ENCODE measurements at places on chromosomes 7 and 10.

- no peak for DNase-seq
Measured at GRCh38 chr10:43796781-43797180, 148.1 kb upstream of the ZNF32 start.

GRCh38 chr7:82080254-82080927, 310.5 kb upstream of the HGF start:
- no peak for DNase-seq

DNA sequence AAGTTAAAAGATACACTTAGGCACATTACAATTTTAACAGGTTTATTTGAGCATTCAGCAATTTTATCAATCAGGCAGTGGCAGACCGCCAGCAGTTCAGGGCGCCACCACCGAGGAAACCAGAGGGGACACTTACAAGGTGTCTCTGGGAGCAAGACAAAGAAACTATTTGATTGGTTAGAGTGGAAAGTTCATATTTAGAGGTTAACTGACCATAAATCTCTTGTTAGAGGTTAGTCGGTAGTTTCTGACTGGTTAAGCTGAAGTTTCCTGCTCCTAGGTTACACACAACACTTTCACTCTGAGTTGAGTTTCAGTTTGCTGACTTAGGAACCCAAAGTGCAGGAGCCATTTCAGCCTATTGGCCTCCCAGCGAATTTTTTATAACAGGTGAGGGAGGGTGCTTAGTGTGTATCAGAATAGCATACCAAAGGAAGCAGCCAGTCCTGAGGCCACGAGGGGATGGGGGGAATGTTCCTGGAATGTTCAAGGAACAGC, 10.8 kb upstream of the PVRIG start:
- peak; percentile 72 for DNase-seq

DNA sequence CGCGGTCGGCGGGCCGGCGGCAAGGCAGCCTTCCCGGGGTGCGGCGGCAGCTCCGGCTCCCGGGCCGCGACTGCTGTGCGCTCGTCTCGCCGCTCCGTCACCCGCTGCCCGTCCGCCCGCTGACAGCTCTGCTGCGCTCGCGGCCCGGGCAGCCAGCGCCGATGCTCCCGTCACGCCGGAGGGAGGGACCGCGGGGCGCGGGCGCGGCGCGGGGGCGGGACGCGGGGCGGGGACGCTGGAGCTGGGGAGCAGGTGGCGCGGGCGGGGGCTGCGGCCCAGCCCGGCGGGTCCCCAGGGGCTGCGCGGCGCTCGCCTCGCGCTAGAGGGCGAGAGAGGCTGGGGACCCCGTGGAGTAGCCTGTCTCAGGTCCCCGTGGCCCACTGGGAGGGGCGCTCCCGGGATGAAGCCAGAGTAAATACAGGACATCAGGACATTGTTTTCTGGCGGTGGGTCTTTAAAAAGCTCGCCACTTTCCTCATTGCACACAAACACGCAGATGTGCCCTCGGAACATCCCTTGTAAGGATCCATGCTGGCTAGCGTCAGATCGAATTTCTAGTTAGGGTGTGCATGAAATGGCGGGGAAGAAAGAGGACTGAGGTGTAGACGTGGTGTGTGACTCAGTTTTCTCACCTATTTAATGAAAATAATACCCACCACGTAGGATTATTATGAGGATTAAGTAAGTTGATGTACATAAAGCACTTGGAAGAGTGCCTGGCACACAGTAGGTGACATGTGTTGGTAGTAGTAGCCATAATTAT, at the start of gene ELAPOR2:
Gene ELAPOR2, minus strand, starts transcription at position 130 of the 763 bp plus-strand sequence. CDS start 141 bp downstream, outside the sequence.
- peak; percentile 83 for DNase-seq

GRCh38 chr7:82105463-82105862, 335.6 kb upstream of the HGF start:
- DNase-seq: no peak

DNA sequence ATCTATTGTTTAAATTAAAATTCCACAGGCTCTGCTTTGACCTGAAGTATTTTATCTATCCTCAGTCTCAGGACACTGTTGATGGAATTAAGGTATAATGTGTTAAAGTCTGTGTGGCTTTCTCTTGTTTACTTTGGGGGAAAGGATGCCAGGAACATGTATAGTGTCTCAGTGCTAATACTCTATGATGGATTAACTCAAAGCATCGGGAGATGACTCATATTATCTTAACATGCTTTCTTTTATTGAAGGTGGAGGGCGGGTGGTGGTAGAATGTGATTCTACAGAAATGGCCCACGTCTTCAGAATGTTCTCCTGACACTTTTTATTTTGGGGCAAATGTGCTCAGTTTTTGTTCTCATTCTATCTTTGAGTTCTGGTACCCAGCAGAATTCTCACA, 189.0 kb downstream of the ANKRD30A start:
- DNase-seq: no peak

GRCh38 chr7:115613836-115614235, 416.7 kb downstream of the TFEC start:
- DNase-seq: no peak

GRCh38 chr7:47335557-47336471, 246.1 kb downstream of the TNS3 start:
- no peak for DNase-seq

DNA sequence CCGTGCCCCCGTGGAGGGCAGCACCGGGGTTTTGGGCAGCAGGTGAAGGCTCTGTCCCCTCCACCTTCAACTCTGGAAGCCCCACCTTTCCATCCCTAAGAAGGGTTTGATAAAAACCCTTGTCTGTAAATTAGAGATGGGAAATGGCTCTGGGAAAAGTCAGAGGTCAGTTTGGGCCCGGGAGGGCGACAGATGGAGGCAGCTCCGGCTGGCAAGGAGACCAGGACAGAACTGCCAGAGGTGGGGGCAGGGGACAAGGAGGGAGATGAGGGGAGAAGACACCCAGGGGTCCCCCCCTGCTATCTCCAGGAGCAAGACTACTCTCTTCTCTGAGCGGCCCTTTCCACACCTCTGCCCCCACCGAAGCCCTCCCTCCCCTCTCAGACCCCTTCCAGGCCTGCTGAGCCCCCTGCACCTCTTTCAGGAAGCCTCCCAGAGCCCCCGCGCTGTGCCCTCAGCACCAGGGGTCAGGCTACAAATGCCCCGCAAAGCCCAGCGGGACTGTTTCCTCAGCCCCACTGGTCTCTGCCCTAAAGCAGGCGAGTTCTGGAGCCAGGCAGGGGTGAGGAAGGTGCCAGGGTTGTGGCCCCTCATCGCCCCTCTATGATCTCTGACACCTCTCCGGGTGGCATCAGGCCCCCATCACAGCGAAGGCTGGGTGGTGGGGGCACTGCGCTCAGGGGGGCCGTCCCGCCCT, 980 bp upstream of the SH2B2 start:
- no peak for DNase-seq

GRCh38 chr7:150430465-150431085, 19.9 kb upstream of the GIMAP8 start:
- DNase-seq: peak; percentile 18

DNA sequence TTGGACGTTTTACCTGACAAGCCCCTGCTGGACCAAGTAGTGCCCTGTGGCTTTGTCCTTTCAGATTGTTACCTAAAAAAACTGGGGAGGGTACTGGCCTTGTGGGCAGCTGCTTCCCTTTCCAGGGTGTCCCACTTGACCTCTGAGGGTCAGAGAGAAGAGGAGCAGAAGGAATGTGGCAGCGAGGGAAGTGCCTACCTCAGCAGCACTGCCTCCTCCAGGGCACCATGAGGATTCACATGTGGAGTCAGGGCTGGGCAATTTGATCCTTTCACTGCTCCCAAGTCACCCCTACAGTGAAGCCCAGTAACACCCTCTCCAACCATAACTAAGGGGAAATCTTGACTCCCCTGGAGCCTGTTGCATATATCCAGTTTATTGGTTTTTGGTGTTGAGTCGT, 64.6 kb downstream of the ITGB1 start:
- DNase-seq: no peak

GRCh38 chr10:114042895-114043531, 653 bp upstream of the ADRB1 start:
- DNase-seq: peak; percentile 32

DNA sequence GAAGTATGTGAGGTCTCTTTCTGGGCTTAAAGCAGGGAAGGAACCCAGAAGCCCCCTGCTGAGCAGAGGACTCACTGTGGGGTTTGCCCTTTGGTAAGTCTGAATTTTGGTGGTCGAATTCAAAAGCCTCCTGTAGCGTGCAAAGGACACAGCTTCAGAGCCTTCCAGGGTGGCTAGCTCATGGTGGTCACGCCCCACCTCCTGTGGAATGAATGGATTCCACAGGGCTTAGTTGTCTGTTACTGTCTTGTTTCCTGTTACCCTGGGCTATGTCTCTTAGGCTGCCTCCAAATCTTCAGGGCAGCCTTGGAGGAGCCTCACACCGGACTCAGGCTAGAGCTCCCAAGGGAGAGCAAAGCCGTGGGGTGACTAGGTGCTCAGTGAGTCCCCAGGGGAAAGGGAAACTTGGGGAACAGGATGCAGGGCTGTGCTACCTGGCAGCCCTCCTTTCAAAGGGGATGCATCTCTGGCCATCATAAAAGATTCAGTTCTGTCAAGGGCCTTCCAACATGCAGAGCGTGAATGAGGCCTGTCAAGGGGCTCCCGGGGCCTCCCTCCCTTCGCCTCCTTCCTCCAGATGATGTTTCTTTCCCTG, 211.7 kb downstream of the CCSER2 start:
- DNase-seq: no peak

- peak; percentile 49 for DNase-seq
Measured at GRCh38 chr7:80135309-80136104, 876 bp downstream of the GNAI1 start.

DNA sequence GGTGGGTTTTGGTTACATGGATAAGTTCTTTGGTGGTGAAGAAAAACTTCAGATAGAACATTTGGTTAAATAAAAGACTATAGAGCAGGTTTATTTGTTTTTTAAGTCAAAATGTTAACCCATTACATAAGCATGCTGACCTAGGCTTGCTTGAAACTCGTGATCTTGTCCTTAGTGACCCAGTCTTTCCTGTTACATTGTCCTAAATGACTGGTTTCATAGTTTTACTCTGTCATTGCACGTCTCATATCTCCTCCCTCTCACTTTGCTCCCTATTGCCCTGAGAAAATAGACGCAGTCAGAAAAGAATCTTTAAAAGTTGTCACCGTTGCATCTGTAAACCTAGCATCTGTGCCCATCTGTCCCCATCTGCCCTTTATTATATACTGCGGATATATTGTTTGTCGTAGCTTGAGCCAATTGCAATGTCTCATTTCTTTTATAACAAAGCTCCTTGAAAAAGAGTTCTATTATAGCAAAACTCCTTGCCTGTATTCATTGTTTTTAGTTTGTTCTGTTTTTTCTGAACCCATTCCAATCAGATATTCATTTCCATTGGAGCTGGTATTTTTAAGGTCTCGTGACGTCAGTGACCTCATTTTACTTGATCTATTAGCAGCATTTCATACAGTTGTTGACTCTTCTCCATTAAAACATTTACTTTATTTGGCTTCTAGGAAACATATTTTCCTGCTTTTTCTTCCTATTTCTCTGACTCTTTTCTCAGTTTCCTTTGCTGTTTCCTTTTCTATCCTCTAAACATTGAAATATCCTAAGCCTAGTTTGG, 57.3 kb downstream of the HELLS start:
- DNase-seq: no peak

DNA sequence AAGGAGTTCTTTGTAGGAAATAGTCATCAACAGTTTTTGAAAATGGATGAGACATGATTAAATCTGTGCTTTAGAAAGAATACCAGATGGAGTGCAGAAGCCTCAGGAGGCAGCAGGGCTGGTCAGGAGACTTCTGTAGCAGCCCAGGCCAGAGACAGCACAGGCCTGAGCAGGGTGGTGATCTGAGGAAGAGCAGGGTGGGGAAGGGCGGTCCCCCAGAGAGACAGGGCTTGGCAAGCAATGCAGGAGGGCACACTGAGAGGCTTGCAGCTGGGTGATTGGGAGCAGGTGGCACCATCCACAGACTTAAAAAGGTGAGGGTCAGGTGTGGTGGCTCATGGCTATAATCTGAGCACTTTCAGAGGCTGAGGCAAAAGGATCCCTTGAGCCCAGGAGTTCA, 4.3 kb upstream of the SMKR1 start:
- no peak for DNase-seq

- DNase-seq: no peak
Measured at GRCh38 chr10:124296121-124296812, 122.5 kb downstream of the OAT start.

GRCh38 chr7:2681929-2682799, 5.8 kb upstream of the AMZ1 start:
- no peak for DNase-seq

DNA sequence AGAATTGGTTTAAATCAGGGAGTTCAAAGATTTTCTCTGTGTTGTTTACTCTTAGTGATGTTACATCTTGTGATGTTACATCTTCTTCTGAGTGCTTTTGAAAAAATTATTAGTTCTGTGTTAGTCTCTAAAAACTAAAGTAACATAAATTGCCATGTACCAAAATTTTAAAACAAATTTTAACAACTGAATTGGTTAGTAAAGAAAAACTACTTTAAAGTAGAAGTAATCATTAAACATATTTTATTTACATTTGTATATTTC, 5.2 kb upstream of the IGF2BP3 start:
- DNase-seq: no peak

DNA sequence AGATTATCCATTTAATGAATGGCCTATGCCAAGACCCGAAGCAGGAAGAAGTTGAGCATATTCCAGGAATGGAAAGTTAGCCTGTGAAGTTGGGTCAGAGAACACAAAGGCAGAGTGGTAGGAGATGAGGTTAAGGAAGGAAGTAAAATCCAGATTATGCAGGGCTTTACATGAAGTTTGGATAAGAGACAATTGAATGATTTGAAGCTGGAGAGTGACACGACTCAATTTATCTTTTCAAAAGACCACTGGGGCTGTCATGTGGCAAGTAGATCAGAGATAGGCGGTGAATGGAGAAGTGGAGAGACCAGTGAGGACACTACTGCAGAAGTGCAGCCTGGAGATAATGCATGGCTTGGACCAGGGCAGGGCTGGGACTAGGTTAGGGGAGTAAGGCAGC, 7.2 kb upstream of the CNOT4 start:
- no peak for DNase-seq

DNA sequence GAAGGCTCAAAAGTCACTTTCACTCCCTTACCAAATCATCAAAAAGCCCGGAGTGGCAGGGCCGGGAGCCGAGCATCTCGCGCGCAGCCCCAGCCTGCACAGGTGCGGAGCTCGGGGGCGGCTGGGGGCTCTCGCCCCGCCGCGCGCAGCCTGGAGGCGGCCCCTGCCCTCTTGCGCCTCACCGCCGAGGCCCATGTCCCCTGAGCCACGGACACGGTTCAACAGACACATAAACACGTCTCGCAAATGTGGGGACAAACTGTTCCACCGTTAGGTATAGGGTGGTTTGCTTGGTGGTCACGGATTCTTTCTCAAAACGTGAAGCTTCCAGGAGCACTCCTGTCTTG, 700 bp downstream of the GSAP start:
- no peak for DNase-seq

All from stimulated activated CD8-positive, alpha-beta memory T cell treated with anti-CD3 and anti-CD28 coated beads, Interleukin-4, amount 100 ng/mL, for 48 hours (primary cell).